ENCODE measurements at places on chromosomes 12 and 14. TPM values are rescaled to one million over a fixed set of nuclear protein-coding genes. Genes with fewer than 3 reads are reported as not detected.

DNA sequence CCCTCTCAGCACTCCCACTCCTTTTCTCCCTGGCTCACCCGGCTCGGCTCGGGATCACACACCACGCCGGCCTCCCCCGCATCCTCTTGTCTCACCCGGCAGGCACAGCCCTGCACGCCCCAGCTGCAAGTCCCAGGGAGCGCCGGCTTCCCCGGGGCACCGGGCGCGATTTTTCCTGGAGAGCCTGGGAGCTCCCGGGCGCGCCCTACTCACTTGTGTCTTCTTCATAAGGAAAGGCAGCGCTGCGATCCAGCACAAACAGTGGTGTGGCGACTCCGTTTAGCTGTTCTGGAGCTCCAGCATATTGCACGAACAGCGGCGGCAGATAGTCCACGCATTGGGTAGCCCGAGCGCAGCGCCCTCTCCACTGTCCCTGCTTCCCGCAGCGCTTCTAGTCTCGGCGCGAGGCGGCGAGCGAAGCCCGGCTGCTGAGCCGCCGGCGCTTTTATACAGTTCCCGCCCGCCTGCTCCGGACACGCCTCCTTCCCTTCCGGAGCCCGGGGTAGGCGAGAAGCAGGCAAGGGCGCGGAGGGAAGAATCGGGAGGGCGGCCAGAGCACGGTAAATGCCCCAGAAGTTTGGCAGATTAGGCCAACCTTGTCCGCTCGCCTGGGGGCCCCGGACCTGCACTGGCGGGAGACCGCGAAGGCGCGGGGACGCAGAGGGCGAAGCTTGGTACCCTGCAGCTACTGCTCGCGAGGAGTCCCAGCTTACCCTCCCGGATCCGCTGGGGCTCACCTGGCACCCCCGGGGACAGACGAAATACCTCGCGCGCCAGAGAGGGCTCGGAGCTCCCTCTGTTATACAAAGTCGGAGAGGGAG lies at the start of gene KITLG:
Gene KITLG, minus strand, starts transcription at position 421 of the 821 bp plus-strand sequence. Its CDS starts 193 bp downstream, at position 228.
- H3K4me3 ChIP-seq, result peak within 1 kb of the TSS; percentile 52
- DNase-seq, result peak; percentile 62
- no peaks in the 10 kb centered on the region for H3K36me3 ChIP-seq
- H3K27ac ChIP-seq, result no peak within 1 kb of the TSS
- H3K4me1 ChIP-seq, result peaks cover 9% of the 10 kb centered on the region

TDP1 gene
- 101 TPM for total RNA-seq

- H3K27me3 ChIP-seq, result no peaks in the 10 kb centered on the region
- no peak overlapping the region for H3K27ac ChIP-seq
- DNase-seq, result peak; percentile 55
- no peaks in the 10 kb centered on the region for H3K36me3 ChIP-seq
- peaks cover 16% of the 10 kb centered on the region for H3K4me1 ChIP-seq
- no peak overlapping the region for H3K4me3 ChIP-seq
Observed at GRCh38 chr12:6899837-6900519, 4.6 kb upstream of the LRRC23 start.

GRCh38 chr14:23149745-23150144 lies 30.7 kb upstream of the CEBPE start:
- H3K4me3 ChIP-seq, result no peak overlapping the region
- no peak overlapping the region for H3K27ac ChIP-seq
- peaks cover 9% of the 10 kb centered on the region for H3K4me1 ChIP-seq
- no peaks in the 10 kb centered on the region for H3K36me3 ChIP-seq
- no peak for DNase-seq

CCDC184 gene
- 0.37 TPM for total RNA-seq

- H3K4me3 ChIP-seq, result no peak overlapping the region
- H3K27ac ChIP-seq, result no peak overlapping the region
- no peaks in the 10 kb centered on the region for H3K4me1 ChIP-seq
- peaks cover 12% of the 10 kb centered on the region for H3K27me3 ChIP-seq
Observed at GRCh38 chr12:2501464-2502191, 293.1 kb upstream of the FKBP4 start.

GRCh38 chr12:16349131-16349460 lies 1.7 kb downstream of the MGST1 start:
- no peaks in the 10 kb centered on the region for H3K36me3 ChIP-seq
- no peak overlapping the region for H3K4me3 ChIP-seq
- H3K27ac ChIP-seq, result no peak overlapping the region
- peaks cover 12% of the 10 kb centered on the region for H3K27me3 ChIP-seq
- no peaks in the 10 kb centered on the region for H3K4me1 ChIP-seq

SYNDIG1L gene
- not detected for total RNA-seq

MYL2 gene
- total RNA-seq, result not detected

DNA sequence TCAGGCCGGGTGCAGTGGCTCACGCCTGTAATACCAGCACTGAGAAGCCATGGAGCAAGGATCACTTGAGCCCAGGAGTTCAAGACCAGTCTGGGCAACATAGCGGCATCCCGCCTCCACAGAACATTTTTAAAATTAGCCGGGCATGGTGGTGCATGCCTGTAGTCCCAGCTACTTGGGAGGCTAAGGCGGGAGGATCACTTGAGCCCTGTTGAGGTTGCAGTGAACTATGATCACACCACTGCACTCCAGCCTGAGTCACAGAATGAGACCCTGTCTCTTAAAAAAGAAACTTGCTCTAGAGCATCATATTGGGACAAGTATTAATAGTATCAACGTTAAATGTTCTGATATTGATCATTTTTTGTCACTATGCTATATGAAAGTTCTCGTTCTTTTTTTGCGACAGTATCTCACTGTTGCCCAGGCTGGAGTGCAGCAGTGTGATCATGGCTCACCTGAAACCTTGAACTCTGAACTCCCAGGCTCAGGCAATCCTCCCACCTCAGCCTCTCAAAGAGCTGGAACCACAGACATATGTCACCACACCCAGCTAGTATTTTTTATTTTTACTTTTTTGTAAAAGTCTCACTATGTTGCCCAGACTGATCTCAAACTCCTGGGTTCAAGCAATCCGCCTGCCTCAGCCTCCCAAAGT lies 47.7 kb downstream of the CCDC85C start:
- H3K27ac ChIP-seq, result no peak overlapping the region
- no peak overlapping the region for H3K4me3 ChIP-seq
- no peaks in the 10 kb centered on the region for H3K36me3 ChIP-seq

DNA sequence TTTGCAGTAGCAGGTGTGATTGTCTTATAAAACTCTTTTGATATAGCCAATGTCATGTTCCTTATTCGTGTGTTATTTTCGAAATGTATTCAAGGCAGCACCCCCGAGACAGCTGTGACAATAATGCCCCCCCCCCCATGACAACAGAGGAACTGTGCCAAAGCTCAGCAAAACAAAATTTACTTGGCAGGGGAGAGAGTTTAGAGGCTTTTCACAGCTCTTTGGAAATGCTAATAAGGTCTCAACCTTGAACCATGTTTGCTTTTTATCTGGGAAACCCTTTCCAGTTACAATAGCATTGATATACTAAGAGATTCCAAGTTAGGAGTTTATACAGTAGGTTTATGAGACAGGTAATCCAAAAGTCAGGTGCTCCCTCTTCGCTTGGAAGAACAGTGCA lies 56.4 kb upstream of the USP44 start:
- H3K27ac ChIP-seq, result no peak overlapping the region
- no peaks in the 10 kb centered on the region for H3K4me1 ChIP-seq
- no peak overlapping the region for H3K4me3 ChIP-seq
- H3K36me3 ChIP-seq, result no peaks in the 10 kb centered on the region
- peaks cover 9% of the 10 kb centered on the region for H3K27me3 ChIP-seq

SLC25A29 gene
- total RNA-seq, result 5.8 TPM

- H3K27ac ChIP-seq, result no peak overlapping the region
- peaks cover 13% of the 10 kb centered on the region for H3K27me3 ChIP-seq
- H3K4me1 ChIP-seq, result no peaks in the 10 kb centered on the region
- H3K36me3 ChIP-seq, result no peaks in the 10 kb centered on the region
Observed at GRCh38 chr14:24844011-24844410, 205.9 kb downstream of the STXBP6 start.

- H3K36me3 ChIP-seq, result no peaks in the 10 kb centered on the region
- no peak overlapping the region for H3K27ac ChIP-seq
- peaks cover 9% of the 10 kb centered on the region for H3K27me3 ChIP-seq
- H3K4me1 ChIP-seq, result peaks cover 6% of the 10 kb centered on the region
Observed at GRCh38 chr12:52207106-52207505, 15.3 kb upstream of the KRT80 start.

DNA sequence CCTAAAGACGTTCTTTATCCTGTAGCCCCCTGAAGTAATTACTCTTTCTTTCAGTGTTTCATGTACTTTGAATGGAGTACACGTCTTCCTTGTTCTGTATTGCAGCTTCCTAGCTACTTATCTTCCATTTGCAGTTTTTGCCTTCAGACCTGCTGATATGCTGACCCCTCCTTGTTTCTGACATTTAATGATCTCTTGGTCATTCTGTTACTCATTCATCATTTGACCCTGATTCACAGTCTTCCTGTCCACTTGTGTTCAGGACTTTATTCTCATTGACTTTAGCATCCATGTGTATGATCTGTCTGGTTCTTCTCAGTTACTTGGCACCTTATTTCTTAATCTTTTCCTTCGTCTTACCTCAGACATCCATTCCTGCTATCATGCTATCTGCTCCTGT lies 22.2 kb downstream of the CPSF2 start:
- peaks cover 49% of the 10 kb centered on the region for H3K36me3 ChIP-seq
- peaks cover 13% of the 10 kb centered on the region for H3K4me1 ChIP-seq
- no peak overlapping the region for H3K4me3 ChIP-seq
- DNase-seq, result no peak
- no peak overlapping the region for H3K27ac ChIP-seq

DPY19L2 gene
- 0.70 TPM for total RNA-seq

DNA sequence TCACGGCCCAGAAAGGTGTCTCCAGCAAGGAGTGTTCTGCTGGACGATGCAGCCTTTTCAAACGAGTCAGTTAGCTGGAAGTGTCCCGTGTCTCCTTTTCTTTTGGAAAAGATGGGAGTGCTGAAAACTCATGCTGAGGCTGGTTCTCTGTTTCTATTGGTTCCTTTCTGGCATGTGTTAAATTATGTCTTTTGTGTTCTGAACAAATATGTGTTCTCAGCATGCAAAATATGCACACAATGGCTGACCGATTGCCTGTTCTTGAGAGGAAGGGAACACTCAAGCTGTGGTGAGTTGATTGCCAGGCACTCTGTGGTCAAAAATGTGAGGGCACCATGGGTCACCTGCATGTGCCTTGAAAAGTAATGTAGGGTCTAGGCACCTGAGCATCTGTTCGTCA lies 181.3 kb downstream of the CACNA1C start:
- no peak overlapping the region for H3K4me3 ChIP-seq
- DNase-seq, result no peak

GPR162 gene
- 0.26 TPM for total RNA-seq

DNA sequence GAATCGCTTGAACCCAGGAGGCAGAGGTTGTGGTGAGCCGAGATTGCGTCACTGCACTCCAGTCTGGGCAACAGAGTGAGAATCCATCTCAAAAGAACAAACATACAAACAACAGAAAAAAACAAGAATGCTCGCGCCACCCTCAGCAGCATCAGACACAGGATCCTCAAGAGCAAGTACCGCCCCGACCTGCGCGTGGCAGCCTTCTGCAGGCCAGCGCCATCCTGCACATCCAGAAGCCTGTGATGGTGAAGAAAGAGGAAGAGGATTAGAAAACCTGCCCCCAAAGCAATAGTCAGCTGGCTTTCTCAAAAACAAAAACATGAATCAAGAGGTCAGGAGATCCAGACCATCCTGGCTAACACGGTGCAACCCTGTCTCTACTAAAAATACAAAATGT lies 30.0 kb upstream of the EID3 start:
- no peak for DNase-seq
- H3K4me3 ChIP-seq, result no peak overlapping the region
- H3K27ac ChIP-seq, result no peak overlapping the region
- no peaks in the 10 kb centered on the region for H3K36me3 ChIP-seq
- peaks cover 6% of the 10 kb centered on the region for H3K4me1 ChIP-seq

KCNA5 gene
- not detected for total RNA-seq

GRCh38 chr12:28937196-28937595 lies 211.9 kb upstream of the FAR2 start:
- no peak for DNase-seq
- H3K36me3 ChIP-seq, result no peaks in the 10 kb centered on the region
- no peaks in the 10 kb centered on the region for H3K4me1 ChIP-seq
- H3K27ac ChIP-seq, result no peak overlapping the region
- H3K4me3 ChIP-seq, result no peak overlapping the region

DNA sequence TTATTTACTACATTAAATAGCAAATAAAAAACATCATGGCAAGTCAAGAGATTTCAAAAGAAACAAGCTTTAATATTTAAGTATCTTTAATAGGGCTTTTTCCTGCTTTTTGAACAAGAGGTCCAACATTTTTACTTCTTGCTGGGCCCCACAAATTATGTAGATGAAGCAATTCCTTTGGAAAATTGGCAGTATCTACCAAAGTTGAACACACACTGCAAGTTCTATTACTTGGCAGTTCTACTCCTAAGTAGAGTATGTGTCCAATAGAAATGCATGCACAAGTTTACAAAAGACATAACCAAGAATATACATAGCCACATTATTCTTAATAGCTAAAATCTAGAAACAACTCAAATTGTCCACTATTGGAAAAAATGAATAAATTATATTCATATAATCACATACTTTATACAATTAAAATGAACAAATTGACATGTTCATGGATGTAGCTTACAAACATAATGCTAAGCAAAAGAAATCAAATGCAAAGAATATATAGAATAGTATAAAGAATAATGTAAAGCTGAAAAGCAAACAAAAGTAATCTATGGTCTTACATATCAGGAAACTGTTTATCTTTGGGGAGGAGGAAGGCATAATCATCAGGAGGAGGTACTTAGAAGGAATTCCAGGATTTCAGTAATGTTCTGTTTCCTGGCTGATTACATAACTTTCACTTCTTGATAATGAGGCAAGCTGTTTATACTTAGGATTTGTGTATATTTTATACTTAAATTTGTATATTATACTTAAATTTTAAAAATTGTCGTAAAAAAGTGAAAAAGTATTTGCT lies 6.5 kb upstream of the TMBIM4 start:
- peaks cover 11% of the 10 kb centered on the region for H3K27me3 ChIP-seq
- H3K36me3 ChIP-seq, result no peaks in the 10 kb centered on the region
- H3K4me1 ChIP-seq, result no peaks in the 10 kb centered on the region
- no peak overlapping the region for H3K4me3 ChIP-seq

MOK gene
- 6.5 TPM for total RNA-seq

- peak overlapping the region; percentile 17 for H3K27ac ChIP-seq
- H3K27me3 ChIP-seq, result no peaks in the 10 kb centered on the region
- peaks cover 47% of the 10 kb centered on the region for H3K36me3 ChIP-seq
- no peak for DNase-seq
Observed at GRCh38 chr14:74784634-74785033, 21.5 kb downstream of the YLPM1 start.

Data from activated CD4-positive, alpha-beta T cell treated with anti-CD3 and anti-CD28 coated beads for 36 hours (primary cell).